Endothelial cell of umbilical vein (primary cell): ENCODE measurements at places on chromosomes 12 and 14. TPM values are rescaled to one million over a fixed set of nuclear protein-coding genes. Genes with fewer than 3 reads are reported as not detected.

GRCh38 chr12:113386866-113387566 lies 16.7 kb downstream of the SDS start:
- no peak for DNase-seq

The PTCSC3 gene
- total RNA-seq, result not detected in 2 replicates

- no peak for DNase-seq
These were observed 6.4 kb upstream of the ARF6 start for GRCh38 chr14:49886523-49886922.

The PTPN6 gene
- 1.6 and 1.8 TPM in 2 replicates for total RNA-seq

The LRIG3 gene
- 42.9 and 55.5 TPM in 2 replicates for total RNA-seq

GRCh38 chr12:106759526-106760183 lies 14.8 kb upstream of the RIC8B start:
- DNase-seq, result no peak

The RPGRIP1 gene
- total RNA-seq, result not detected in 2 replicates
